AG04450 (cell line): ENCODE measurements at places on chromosomes 2 and 18. TPM values are rescaled to one million over a fixed set of nuclear protein-coding genes. Genes with fewer than 3 reads are reported as not detected.

GRCh38 chr18:78751664-78752063 is 228.0 kb upstream of the SALL3 start:
- no peak for DNase-seq

DNA sequence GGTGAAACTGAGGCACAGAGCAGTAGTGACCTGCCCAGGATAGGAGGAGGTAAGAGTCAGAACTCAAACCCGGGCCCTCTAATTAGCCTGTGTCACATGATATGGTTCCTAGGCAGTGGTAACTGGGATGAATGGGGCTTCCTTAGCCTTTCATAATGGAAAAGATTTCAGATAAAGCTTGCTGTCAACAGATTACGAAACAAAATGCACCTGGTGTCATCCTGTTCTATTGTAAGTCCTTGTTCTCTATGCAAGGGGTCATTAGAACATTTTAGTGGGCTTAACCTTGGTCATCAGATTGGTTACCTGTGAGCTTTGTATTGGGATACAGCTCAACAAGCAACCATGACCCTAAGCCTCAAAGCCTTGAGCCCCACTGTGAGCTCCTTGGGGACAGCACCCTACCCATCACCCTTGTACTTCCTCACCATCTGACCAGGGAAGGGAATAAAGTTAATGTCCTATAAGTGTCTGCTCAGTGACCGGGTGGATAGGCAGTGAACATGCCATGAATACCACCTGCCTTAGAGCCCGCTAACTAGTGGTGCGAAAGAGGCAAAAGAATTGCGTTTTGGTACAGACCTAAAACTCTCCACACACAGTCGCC is 70.3 kb upstream of the RMDN2 start:
- DNase-seq, result no peak

DNA sequence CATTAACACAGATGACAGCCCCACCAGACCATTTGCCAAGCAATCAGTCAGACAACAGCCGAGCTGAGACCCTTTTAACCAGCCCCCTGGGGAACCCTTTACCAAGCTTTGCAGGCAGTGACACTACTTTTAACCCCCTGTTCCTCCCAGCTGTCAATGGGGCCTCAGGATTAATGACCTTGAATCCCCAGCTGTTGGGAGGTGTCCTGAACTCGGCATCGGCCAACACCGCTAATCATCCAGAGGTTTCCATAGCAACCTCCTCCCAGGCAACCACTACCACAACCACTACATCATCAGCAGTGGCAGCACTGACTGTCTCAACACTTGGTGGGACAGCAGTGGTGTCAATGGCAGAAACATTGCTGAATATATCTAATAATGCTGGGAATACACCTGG is 160.9 kb upstream of the EPC2 start:
- no peak for DNase-seq

DNA sequence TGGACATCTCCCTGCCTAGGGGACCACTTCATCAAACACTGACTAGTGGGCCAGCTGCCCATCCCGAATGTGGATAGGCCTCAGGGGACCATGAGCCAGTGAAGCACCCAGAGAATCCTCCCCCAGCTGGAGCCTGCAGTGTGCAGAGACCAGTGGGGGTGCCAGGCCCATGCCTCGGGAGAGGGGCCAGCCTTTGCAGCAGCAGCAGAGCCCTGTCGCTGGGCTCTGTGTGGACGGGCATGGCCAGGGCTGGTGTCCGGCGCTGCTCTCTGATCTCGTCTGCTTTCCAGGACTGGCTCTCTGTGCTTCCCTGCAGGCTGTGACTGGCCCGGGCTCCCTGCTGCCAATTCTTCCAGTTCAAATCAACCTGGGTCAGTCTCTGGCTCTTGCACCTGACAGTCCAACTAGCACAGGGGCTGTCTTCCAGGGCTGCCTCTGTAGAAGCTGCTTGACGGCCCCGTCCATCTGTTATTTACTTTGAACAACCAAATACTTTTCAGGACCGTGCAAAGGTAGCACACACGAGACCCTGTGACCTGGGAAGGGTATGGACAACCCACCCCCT is 11.4 kb downstream of the KCNIP3 start:
- no peak for DNase-seq

Gene TNP1
- not detected in 2 replicates for polyA plus RNA-seq

Gene CERKL
- polyA plus RNA-seq, result 0.09 TPM in 1 of 2 replicates, not detected in the other

GRCh38 chr2:11234309-11234708 is 79.0 kb downstream of the SLC66A3 start:
- DNase-seq, result no peak

GRCh38 chr18:67728364-67728763 is 211.8 kb upstream of the DSEL start:
- DNase-seq, result no peak

Gene LYPD6
- polyA plus RNA-seq, result 1.1 and 1.3 TPM in 2 replicates

DNA sequence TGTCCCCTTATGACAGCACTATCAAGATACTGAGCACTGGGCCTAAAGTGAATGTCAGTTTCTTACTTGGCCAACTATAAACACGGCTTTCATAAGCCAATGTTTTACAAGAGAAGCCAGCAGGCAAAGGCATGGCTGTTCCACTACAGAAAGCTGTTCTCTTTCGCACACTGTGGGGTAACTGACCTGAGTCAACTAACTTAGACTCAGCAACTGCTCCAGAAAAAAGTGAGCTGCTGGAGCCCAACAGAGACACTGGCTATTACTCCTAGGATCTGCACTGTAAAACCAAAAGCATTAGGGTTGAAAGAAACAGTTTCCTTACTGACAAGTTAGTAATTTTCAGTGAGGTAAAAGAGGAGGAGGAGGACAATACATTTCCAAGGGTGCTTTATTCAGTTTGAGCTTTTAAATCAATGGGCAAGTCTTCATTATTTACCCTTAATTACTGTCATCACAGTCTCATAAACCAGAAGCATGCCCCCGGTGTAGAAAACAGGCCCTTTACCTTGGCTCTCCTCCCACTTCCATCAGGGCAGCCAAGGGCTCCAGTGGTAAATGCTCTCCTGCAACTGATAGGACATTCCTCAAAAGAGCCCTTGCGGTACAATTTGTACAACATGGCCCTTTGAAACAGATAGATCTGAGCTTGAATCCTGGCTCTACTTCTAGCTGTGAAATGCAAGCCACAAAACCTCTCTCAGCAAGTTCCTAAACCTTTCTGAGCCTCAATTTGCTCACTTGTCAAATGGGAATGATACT is 275.7 kb downstream of the PDE11A start:
- no peak for DNase-seq

- DNase-seq, result peak; percentile 70
These were observed 269.4 kb upstream of the CHAC2 start for GRCh38 chr2:53498210-53498609.

GRCh38 chr2:85433511-85434089 is 15.1 kb downstream of the SH2D6 start:
- peak; percentile 93 for DNase-seq

Gene HMSD
- 0.63 and 1.2 TPM in 2 replicates for polyA plus RNA-seq

Gene LONRF2
- polyA plus RNA-seq, result 0.83 and 0.98 TPM in 2 replicates

DNA sequence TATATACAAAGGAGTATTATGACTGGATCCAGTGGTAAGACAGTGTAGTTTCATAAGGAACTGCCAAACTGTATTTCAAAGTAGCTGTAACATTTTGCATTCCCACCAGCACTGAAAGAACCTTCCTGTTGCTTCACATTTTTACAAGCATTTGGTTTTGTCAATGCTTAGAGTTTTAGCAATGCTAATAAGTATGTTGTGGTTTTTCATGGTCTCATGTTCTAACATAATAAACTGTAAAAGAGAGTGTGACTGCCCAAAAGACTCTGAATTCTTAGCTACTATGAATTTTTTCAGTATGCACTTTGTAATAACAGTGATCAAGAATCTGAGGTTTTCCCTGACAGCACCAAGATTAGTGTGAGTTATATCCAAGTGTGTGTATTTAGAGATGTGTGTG is 604.2 kb downstream of the XIRP2 start:
- no peak for DNase-seq

Gene MTCL1
- polyA plus RNA-seq, result 54.5 and 56.6 TPM in 2 replicates

- no peak for DNase-seq
These were observed 8.8 kb upstream of the ITGB6 start for GRCh38 chr2:160208655-160209515.

GRCh38 chr2:154229966-154230365 is 358.2 kb downstream of the GALNT13 start:
- DNase-seq, result no peak

DNA sequence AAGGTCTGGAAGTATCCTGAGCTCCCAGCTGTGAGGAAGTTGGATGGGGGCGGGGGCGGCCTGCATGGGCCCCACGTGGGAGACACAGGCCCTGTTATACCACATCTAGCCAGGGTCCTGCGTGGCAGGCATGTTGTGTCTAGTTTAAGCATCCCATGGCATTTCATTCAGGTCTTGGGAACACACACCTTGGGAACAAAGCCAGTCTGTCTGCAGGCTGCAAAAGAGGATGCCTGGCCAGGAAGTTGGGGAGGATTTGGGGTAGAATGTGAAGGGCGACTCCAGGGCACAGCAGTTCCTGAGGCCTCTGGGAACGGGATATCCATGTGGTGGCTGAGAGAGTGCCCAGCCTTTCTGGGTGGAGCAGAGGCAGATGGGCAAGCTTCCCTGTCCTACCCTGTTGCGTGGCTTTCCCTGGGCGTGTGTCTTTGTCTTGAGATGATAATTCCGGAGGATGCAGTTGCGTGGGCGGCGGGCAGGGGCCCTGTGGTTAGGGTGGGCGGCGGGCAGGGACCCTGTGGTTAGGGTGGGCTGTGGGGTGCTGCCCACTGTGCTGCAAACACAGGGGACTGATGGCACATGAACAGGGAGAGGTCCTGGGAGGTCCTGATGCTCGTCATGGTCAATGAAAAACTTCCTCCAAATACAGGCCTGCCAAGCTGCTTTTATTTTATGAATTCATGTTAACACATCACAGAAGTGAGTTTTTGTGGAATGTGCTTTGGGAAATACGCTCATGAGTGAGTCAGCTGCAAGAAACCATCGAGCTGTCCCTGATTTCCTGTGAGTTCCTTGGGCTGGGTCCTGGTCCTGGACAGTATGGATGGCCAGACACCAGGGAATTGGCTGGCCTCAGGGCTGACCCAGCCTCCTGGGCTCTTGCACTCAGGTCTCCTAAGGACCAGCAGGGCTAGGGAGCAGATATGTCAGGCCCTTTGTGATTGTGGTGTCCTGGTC is 90.0 kb upstream of the HS6ST1 start:
- DNase-seq, result peak; percentile 39

Gene PPIG
- 26.9 and 47.1 TPM in 2 replicates for polyA plus RNA-seq

Gene NOSTRIN
- 0.10 TPM in 1 of 2 replicates, not detected in the other for polyA plus RNA-seq

Gene KLHL30
- not detected in 2 replicates for polyA plus RNA-seq

Gene HOXD1
- not detected in 2 replicates for polyA plus RNA-seq

DNA sequence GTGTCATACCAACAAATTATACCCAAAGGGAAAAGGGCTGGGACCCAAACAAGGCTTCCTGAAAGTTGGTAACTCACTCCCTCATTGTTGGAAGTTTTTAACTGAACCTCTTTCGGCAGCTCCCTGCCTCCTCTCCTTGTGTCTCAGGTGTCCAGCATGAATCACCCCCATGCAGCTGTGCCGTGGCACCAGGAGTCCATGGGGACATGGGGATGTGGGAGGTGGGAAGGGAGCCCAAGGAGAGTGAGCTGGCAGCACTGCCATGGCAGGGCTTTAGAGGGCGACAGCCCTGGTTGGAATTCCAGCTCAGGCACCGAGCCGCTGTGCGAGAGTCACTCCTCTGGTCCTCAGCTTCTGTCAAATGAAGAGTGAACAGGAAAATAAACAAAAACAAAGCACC is 12.5 kb upstream of the GYPC start:
- no peak for DNase-seq

Gene CXCR4
- polyA plus RNA-seq, result not detected in 2 replicates

DNA sequence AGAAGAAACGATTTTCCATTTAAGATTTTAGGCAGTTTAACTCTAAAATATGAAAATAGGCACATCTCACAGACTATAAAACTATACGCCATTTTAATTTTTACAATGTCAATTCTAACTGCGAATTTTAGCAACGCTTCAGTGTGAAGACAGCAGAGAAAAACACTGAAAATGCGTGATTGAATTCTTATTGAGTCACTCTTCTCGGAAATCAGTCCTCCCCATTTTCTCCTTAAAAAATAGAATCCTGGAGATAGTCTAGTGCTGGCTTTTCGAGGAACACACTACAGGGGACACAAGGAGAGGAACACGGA is 373 bp upstream of the TAF4B start:
- DNase-seq, result no peak

GRCh38 chr2:17245906-17246305 is 272.3 kb downstream of the RAD51AP2 start:
- no peak for DNase-seq

DNA sequence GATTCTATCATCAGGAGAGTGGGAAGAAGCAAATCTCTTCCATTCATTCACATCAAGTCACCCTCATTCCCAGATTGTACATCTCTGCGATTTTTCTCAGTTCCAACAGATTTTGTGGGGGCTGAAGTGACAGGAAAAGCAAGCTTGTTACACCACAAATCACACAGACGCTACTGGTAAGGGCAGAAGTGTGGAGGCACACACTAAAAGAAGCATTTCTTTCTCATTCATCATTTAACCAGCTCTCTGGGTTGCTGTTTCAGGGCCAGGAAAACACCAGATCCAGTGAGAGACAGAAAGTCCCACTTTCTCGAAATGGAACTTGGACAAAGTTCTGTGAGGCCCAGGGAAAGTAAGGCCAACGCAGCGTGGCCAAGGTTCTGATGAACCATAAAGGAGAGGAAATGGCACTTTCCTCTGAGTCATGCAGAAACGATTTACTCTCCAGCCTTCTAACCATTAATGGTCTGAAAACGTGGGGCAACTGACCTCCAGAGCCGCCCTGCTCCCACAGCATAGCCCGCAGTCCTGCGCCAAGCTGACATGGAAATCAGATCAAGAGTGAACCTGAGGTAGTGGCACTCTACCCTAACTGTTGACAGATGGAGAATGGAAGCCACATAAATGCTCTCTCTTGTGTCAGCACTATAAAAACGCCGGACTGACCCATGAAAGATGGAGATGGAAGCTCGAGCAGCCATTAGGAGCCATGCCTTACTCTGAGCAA is 191.0 kb downstream of the C1D start:
- DNase-seq, result no peak

Gene TLX2
- not detected in 2 replicates for polyA plus RNA-seq

Gene UGT1A10
- polyA plus RNA-seq, result not detected in 2 replicates

Gene ACYP2
- 6.3 and 8.1 TPM in 2 replicates for polyA plus RNA-seq

DNA sequence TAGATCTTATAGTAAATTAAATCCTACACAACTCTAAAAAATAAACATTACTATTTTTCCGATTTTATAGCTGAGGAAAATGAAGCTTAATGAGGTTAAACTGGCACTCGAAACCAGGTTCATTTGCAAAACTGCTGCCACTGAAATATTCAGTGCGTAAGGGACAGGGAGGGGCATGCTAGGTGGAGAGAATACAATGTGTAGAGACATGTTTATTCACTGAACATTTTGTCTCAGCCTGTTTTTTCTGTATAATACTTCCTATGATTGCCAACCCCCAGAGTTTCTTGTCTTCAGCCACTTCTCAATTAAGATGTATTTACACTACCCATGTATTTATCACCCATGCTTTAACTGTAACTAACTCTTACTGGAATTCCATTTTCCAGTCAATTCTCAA is 31.6 kb upstream of the ZNF804A start:
- DNase-seq, result no peak

DNA sequence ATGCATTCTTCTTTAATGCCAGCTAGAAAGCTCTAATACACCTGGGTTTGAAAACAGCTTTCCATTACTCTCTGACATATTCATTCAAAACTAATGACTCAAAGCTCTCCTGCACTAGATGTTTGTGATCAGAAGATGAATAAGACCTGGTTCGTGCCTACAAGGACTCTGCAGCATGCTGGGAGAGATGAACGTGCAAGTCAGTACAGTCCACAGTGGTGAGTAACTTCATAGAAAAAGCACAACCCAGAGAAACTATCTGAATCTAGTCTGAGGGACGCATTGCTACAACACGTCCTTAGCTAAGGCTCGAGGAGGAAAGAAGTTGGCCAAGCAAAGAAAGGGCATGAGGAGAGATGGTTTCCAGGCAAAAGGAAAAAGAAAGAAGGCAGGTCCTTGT is 234.3 kb downstream of the OSR1 start:
- DNase-seq, result peak; percentile 66

- no peak for DNase-seq
These were observed 74.4 kb upstream of the SOX11 start for GRCh38 chr2:5617796-5618195.
